Right ventricle myocardium superior (tissue), 1 donor: ENCODE measurements at places on chromosomes 7 and 10. TPM values are rescaled to one million over a fixed set of nuclear protein-coding genes. Genes with fewer than 3 reads are reported as not detected.

GRCh38 chr7:51077316-51077986 is 239.2 kb downstream of the COBL start:
- no peak for DNase-seq

ZNF736 gene
- total RNA-seq = 3.8 TPM

DNA sequence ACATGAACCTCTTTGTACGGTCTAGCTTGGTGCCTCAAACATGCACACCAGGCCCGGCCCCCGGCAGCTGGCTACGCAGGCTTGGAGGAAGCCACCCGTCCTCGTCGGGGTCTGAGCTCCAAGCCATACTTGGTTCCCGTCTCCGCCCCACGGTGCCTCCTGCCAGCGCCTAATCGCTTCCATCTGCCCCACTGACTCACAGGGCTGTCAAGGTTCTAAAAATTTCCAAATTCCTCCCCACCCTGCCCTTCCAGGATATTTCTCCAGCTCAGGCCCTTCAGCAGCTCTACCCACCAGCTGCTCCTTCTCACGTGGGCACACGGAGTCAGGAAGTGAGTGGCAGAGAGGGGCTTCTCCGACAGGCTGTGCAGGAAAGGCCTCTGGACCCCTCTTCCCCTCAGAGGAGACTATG is 38.8 kb downstream of the TMEM270 start:
- DNase-seq = no peak

- DNase-seq = no peak
Observed at GRCh38 chr7:122082160-122082559, 61.9 kb downstream of the AASS start.

MCM10 gene
- 0.30 TPM for total RNA-seq

GRCh38 chr7:116139007-116139406 is 71.3 kb upstream of the TES start:
- no peak for DNase-seq

DNA sequence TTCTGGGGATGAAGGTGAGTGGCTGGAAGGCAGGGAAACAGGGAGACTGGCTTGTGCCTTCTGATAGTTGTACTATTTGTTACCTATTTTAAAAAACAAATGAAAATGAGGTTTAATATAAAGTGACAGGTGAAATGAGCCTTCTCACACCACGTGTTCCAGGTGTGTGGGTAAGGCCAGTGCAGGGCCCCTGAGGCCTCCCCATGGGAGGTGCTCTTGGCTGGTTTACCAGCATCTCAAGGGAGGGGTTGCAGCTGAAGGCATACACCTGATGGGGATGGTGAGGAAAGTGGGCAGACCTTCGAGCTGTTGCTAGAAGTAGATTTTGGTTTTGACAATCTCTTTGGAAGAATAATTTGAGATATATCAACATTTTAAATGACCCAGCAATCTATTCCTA is 103.6 kb downstream of the ARHGAP22 start:
- DNase-seq = no peak
